Stimulated activated CD8-positive, alpha-beta memory T cell treated with anti-CD3 and anti-CD28 coated beads, Interleukin-15, amount 100 ng/mL, for 48 hours (primary cell): ENCODE measurements at places on chromosomes 12 and 14.

DNA sequence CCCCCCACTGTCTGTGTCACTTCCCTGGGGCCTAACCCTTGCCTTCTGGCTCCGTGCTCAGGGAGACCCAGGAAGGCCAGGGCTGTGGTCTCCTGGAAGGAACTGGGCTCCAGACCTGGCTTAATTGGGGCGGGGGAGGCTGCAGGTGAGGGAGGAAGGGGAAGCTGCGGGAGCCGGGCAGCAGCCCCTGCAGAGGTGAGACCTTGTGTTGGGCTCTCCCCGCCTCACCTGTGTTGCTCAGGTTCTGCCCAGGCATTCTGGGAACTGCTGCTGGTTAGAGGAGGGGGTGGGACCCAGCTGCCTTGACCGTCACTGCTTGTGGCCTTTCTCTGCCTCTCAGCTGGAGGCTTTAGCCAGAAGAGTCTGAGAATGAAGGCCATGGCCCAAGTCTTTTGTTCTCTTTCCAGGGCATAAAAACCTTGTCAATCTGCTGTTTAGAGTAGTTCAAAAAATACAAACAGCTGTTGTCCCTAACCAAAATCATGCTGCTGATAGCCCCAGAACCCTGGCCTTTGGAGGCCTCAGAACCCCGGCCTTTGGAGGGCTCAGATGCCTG, 247.6 kb downstream of the CHST11 start:
- no peak for DNase-seq

DNA sequence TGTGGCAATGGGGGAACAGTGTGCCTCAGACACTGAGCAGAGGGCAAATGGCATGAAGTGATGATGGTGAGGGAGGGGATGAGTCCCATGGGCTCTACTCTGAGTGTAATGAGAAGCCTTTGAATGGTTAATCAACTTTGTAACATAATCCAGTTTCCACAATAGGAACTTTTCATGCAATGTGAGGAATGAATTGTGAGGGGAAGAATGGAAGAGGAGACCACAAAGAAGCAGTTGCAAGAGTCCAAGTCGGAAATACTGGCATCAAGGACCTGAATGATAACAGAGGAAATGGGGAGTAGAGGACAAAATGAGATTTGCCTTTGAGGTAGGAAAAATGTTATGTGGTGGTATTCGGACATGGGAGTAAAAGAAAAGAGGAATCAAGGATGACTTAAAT, 476.9 kb upstream of the PRICKLE1 start:
- no peak for DNase-seq

GRCh38 chr14:68679301-68679700, 113.6 kb downstream of the ZFP36L1 start:
- no peak for DNase-seq

DNA sequence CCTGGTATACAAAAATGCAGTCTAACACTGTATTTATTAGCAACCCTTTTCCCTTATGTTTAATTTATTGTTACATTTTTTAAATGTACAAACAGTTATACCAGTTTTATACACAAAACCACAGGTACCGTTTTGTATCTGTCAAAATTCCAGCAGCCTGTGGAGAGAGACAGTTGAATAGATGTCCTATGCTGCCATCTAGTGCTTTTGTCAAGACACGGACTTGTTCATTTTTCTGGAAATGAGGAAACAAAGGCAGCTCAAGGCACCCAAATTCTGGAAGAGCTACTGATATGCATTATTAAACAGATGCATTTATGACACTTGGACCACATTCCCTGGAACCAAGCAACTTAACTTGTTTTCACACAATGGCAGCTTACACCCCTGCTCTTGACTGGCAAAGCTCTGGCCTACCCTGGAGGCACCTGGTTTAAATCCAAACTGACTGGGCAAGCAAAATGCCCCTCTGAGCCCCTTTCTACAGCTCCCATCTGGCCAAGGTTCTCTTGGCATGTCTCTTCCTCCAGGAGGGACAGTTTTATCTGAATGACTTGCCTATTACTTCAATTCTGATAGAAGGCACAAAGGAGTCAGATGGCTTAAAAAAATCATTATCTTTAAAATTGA, 286.9 kb upstream of the PRKD1 start:
- DNase-seq, result no peak

DNA sequence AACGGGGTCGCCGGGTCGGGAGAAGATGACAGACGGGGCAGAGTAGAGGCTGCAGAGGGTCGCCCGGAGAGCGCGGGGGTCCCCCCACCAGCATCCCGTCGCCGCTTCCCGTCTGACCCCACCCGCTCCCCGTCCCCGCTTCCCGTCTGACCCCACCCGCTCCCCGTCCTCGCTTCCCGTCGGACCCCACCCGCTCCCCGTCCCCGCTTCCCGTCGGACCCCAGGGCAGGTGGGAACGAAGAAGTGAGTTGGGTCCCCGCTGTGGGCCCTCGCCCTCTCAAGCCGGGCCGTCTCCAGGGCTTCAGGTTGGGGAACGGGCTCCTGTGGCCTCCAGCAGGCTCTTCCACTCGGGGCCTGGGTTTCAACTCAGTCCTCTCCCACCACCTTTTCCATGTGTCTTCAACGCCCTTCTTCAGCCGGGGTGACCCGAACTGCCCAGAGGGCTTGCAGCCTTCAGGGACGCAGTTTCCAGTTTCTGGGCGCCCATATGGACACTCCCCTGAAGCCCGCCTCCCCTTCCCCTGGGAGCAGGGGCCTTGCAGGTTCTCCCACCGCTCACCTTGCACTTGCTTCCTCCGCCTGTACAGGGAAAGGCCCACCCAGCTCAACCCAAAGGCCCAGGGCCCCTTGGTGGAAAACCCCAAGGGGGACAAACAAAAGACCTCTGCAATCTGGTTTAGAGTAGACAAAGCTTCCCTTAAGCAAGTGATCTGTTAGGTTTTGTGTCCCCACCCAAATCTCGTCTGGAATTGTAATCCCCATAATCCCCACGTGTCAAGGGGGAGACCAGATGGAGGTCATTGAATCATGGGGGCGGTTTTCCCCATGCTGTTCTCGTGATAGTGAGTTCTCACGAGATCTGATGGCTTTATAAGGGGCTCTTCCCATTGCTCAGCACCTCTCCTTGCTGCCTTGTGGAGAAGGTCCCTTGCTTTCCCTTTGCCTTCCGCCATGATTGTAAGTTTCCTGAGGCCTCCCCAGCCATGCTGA, 66.5 kb downstream of the TNFAIP2 start:
- no peak for DNase-seq

DNA sequence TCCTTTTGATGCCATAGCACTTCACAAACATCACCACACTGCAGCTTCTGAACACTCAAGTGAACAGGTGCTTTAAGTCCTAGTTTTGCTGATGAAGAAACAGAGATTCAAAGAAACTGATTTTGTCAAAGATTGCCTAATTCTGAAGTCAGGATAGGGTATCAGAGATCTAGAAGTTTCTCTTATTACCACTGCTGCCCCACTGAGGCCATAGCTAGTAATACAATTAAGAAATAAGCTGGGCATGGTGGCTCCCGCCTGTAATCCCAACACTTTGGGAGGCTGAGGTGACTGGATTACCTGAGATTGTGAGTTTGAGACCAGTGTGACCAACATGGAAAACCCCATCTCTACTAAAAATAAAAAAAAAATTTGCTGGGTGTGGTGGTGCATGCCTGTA, 458.3 kb upstream of the SEL1L start:
- DNase-seq, result no peak

- DNase-seq, result no peak
Observed at GRCh38 chr14:89013098-89013504, 188.7 kb downstream of the TTC8 start.

DNA sequence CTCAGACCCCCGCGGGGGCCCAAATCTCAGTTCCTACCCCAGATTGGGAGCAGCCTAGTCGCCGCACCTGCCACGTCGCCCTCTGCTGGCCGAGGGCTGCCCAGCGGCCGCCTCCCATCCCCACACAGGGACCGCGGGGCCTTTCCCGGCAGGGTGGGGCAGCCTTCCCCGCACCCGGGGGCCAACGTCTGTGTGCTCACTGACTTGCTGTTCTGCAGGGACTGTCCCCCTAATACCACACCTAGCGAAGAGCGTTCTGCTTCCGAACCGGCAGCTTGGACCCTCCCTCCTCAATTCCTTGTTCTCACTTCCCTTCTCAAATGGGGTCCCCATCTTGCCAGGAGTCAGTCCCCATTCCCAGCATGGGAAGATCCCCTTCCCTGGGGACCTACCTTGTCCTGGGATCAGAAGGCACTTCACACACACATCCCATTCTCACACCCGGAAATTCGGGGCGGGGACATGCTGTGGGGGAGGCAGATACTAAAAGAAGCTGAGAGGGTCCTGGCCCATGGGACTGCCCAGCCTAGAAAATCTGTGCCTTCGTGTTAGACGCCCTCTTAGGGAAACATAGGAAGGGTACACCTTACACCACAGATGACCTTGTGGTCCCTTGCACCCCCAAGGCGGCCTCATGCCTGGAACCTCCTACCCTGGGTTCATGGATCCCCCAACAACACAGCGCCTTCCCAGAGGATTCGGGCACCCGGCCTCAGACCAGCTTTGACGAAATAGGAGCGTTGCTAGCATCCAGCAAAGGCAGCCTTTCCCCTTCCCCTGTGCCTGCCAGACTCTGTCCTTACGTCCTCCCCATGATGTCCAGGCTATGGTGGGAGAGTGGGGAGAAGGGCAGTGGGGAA, 16.4 kb downstream of the ACVRL1 start:
- peak; percentile 34 for DNase-seq

DNA sequence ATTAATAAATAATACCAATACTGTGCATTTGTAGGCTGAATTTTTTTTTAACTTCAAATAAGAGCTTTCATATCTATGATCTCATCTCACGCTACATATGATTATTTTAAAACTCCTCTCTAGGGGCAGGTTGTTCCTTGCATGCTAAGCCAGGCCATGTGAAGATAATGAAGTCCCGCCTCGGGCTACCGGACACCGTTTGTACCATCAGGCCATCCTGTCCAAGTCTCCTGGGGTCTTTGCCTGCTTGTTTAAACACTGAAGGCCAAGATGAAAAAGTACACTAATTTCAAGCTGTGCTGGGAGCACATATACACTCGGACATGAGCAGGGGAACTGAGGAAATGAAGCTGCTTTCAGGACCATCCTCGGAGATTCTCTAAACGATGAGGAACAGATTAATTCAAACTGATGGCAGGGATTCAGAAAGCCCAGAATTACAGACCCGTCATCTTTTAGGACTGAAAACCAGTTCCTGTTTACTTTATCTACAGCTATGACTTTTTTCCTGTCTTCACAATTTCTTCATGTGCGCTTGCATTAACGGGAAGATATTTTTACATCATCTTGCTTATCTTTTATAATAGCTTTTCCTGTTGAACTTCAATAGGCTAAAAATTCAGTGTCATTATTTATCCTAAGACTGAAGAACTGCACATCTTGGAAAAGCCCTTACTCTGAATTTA, 6.3 kb upstream of the ABHD12B start:
- DNase-seq, result no peak

DNA sequence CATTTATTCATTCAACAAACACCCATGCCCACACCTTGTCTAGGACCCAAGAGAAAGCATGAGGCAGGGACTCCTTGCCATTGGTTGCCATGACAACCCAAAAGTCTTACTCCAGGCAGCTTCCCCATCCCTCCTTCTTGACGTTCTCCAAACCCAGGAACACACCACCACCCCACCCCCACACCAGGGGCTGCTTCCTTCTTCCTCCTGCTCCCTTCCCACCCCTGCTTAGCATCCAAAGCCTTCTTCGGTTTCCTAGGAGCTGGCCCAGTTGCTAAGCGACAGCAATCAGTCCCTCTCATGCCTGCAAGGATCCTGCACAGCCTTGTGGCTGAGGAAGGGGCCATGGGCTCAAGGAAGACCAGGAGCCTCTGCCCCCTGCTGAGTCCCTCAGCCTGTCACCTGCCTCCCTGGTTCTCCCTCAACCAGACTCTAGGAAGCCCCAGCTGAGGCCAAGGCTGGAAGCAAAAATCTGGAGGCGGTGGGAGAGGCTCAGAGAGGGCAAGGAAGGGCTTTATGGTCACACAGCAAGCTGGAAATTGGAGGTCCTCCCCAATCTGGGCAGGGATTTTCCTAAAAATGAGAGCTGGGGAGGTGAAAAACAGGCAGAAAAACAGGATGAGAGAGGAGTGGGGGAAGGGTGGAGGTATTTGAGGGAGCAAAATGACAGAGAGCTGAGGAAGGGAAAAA, 15.4 kb downstream of the RASAL1 start:
- no peak for DNase-seq

DNA sequence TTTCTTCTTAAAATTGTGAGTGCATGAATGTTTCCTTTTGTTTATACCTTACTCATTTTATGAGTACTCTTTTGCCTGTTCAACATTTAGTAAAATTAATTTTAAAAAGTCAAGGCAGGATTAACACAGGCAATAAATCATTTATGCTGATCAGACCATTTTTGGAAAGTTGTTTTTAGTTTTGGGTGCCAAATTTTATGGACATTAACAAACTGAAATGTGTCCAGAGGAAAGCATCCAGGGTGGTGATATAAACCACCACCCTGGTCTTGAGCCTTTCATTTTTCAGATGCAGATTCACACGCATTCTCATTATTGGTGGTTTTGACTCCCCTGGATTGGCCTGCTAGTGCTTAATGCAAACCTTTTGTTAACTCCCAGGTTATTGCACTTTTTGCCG, 26.3 kb downstream of the RASSF8 start:
- no peak for DNase-seq

- no peak for DNase-seq
Observed at GRCh38 chr14:53525608-53526007, 372.5 kb upstream of the DDHD1 start.

GRCh38 chr12:96061864-96062453, 26.6 kb upstream of the LTA4H start:
- peak; percentile 42 for DNase-seq

DNA sequence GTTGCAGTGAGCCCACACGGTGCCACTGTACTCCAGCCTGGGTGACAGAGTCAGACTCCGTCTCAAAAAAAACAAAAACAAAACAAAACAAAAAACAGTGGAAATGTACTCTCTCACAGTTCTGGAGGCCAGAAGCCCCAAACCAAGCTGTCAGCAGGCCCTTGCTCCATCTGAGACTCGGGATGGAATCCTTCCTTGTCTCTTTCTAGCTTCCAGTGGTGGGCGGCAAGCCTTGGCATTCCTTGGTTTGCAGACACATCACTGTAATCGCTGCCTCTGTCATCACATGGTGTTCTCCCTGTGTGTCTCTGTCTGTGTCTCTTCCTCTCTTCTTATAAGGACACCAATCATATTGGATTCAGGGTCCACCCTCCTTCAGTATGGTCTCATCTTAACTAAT, 6.4 kb downstream of the TNS2 start:
- DNase-seq, result no peak

DNA sequence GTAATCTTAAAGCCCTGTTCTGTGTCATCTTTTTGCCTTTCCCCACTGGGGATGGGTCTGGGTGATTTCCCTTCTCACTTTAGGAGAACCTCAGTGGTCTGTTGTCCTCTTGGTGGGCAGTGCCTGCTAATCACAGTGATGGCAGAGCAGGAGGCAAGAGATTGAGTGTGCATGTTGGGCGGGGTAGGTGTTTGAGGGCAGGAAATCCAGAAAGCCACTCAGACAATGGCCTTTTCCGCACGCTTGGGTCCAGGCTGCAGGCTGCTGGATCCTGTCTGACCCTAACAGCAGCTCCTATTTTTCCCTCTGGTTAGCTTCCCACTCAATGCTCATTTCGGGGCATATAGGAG, 13.7 kb upstream of the ITGA5 start:
- no peak for DNase-seq
